ENCODE measurements at places on chromosomes 3 and 15.

- DNase-seq = no peak
Observed at GRCh38 chr3:3586336-3586735, 212.9 kb upstream of the LRRN1 start.

- DNase-seq = no peak
Observed at GRCh38 chr3:62888180-62888579, 13.0 kb upstream of the CADPS start.

- no peak for DNase-seq
Observed at GRCh38 chr3:17302774-17303173, 418.0 kb downstream of the PLCL2 start.

GRCh38 chr3:43418601-43419272 lies 132.4 kb downstream of the SNRK start:
- DNase-seq = no peak

DNA sequence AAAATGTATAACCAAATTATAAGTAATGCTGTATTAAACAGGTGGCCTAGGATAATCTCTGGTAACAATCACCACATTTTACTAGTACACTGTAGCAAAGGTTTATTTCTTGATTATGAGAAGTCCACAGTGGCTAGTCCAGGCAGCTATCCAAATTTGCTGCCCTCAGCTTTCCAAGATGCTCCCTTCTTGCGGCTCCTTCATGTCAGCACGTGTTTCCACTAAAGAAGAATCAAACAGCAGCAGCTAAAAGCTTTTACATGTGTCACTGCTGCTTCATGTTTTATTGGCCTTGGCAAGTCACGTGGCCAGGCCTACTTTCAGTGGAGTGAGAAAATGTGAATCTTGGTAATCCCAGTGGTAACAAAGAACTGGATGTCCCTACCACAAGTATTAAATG lies 5.6 kb upstream of the RBMS3 start:
- DNase-seq = no peak

DNA sequence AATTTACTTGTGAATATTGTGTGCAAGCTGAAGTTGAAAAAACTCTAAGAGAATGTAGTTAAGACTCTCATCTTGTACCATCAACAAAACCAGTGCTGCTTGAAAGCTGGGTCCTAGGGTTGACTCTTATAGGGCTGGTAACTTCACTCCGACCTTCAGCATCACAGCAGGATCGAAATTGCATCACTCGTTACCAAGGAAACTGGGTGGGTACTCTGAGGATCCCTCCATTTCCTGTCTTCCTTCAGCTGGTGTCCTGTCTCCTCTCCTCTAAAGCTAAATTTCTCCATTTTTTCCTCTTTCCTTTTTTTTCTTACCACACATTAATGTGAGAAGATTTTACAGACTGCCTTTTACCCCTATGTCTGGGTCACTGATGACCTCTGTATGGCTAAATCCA lies 3.0 kb upstream of the APH1B start:
- DNase-seq = no peak

GRCh38 chr3:111593666-111594065 lies 1.5 kb downstream of the ZBED2 start:
- no peak for DNase-seq

- peak; percentile 22 for DNase-seq
Observed at GRCh38 chr3:72655131-72655551, 193.1 kb downstream of the SHQ1 start.

- no peak for DNase-seq
Observed at GRCh38 chr15:83192742-83193141, 14.9 kb downstream of the HDGFL3 start.

GRCh38 chr3:101414121-101414520 lies 93.7 kb upstream of the IMPG2 start:
- no peak for DNase-seq

DNA sequence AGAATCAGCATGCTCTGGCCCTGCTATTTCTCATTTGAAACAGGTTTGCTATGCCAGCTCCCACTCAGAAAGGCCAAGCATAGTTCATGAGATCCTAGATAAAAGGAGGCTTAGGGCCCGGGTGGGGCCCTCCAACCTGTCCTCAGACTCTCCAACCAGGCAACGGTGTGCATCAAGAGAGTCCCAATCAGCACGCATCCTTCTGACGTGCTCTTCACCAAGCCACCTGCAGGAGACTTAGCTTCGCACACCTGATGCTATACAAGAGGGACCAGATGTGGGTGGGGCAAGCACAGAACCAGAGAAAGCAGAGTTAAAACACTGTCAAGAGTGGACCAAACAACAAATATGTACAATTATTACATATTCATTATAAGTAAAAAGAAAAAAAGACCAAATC lies 17.3 kb downstream of the STIMATE start:
- DNase-seq = no peak

DNA sequence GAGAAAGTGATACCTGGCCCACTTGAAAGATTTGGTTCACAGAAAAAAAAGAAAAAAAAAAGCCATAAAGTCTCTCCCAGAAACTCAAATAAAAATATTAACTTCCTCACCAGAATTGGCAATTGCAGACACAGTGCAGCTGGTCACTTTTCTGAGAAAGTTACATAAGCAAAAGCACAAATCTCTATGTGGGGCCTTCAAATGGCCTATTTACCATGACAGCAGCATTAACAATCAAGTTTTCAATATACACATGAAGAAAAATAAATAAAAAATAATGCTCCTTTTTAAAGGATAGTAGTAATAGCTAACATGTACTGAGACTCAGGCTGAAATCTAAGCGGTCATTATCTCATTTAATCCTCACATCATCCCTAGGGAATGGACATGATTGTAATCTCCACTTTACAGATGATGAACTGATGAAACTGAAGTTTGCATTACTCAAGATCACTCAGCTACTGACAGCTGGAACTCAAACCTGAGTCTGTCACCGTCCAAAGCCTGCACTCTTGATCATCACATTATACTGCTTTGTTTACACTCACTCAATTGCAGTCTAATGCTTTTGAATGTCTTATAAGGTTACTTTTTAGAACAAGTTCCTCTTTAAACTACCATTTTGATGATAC lies 3.3 kb downstream of the NPTN start:
- DNase-seq = no peak

- DNase-seq = no peak
Observed at GRCh38 chr3:195172896-195173295, 98.1 kb downstream of the XXYLT1 start.

- DNase-seq = no peak
Observed at GRCh38 chr15:99951511-99951910, 218.3 kb upstream of the LYSMD4 start.

GRCh38 chr15:67915461-67916374 lies 75.9 kb upstream of the RNU6-1 start:
- DNase-seq = peak; percentile 93

DNA sequence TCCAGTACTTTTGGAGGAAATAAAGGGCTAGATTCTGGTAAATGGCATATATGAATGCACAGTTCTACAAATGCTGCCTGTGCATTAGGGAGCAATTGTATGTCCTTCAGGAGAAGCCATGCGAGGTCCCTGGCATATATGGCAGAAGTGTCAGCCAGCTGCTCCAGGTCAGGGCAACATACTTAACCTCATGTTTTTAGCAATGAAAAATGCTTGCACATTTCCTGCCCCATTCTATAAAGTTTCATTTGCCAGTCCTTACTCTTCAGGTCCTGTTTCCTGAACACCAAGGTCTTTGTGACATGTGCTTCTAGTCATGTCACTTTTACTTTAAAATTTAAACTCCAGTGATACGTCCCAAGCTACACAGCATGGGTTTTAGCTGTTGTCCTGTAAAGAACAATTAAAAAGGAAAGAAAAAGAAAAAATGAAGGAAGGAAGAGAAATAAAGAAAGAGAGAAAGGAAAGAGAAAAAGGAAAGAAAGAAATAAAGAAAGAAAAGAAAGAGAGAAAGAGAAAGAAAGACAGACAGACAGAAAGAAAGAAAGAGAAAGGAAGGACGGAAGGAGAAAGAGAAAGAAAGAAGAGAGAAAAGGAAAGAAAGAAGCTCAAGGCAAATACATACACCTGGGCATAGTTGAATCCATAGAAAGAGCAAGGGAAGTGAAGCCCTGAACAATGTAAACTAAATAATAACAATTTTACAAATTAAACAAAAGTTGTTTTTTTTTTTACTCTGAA lies 20.1 kb upstream of the PTX3 start:
- no peak for DNase-seq
